ENCODE measurements at places on chromosomes 6 and 20.

DNA sequence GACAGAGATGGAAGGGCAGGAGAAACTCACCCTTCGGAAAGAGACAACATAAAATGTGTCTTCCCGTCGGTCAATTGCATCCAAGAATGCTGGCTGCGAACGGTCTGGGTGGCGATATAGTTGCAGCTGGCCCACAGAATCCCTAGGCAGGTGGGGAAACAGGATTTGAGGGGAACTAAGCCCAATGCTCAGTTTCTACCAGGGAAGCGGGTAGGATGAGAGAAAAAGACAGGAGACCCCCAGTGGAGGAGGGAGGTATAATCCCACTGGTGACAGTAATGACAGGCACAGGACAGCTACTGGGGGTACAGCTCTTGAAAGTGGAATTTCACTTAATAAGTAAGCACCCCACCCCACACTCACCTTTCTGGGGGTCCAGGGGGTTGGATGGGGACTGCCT lies 7.5 kb upstream of the TNXB start:
- DNase-seq, result no peak

DNA sequence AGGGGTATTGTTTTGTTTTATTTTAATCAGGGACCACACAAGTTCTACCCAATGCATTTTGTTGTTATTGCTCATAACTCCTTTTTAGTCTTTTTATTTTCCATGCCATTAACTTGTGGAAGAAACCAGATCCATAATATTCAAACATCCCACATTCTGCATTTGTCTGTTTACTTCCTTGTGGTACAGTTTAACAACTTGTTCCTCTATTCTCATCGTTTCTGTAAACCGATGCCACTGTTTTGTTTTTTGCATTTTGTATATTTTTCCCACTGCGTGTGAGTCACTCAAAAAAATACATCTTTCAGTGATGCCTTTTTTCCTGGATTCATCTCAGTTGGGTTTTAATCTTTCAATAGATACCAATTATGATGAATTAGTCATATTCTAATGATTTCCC lies 22.3 kb downstream of the SF3B5 start:
- DNase-seq, result no peak

- DNase-seq, result no peak
Observed at GRCh38 chr6:64803470-64804166, 903.4 kb downstream of the EYS start.

DNA sequence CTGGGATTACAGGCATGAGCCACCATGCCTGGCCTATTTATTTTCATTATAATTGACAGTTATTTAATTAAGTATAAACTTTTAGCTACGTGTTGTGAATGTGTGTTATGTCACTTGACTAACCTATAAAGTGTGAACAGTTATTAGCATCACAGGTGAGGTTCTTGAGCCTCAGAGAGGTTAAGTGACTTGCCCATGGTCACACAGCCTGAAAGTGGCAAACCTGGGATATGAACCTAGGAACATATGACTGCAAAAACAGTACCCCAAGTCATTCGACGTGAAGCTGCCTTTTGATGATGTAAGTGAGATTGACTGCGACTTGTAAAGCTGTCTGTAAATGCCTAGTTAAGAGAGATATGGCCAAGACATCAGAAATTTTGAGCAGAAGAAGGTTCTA lies 77.9 kb upstream of the SALL4 start:
- DNase-seq, result no peak

- DNase-seq, result no peak
Observed at GRCh38 chr6:82015043-82015442, 232.5 kb downstream of the IBTK start.

GRCh38 chr6:51959744-51960383 lies 127.5 kb downstream of the PKHD1 start:
- no peak for DNase-seq

DNA sequence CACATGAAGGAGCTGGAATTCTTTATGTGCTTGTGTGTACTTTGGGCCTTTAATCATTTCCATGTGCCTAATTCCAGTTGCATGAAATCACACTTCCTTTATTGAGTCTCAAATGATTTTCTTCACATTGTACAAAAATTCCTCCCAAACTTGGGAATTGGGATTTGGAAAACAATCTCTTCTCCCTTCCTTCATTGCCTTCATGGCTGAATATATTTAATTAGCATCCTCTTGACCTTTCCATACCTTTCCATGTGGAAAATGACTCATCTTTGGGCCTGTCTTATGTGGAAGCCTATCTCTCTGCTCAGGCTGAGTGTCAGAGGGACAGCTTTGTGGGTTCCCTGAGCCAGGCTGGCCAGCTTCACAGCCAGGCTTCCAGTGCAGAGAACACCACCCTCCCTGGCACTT lies 33.0 kb upstream of the CDH4 start:
- DNase-seq, result no peak

GRCh38 chr20:59788196-59788735 lies 145.2 kb downstream of the SYCP2 start:
- no peak for DNase-seq

- no peak for DNase-seq
Observed at GRCh38 chr6:157298216-157298724, 25.0 kb downstream of the TMEM242 start.

All from activated naive CD4-positive, alpha-beta T cell (primary cell).